Gastrocnemius medialis (tissue), 4 donors: ENCODE measurements at places on chromosomes 16 and 17.

GRCh38 chr17:19744922-19745757 lies 3.0 kb downstream of the ALDH3A1 start:
- peak; percentile 71 for DNase-seq

DNA sequence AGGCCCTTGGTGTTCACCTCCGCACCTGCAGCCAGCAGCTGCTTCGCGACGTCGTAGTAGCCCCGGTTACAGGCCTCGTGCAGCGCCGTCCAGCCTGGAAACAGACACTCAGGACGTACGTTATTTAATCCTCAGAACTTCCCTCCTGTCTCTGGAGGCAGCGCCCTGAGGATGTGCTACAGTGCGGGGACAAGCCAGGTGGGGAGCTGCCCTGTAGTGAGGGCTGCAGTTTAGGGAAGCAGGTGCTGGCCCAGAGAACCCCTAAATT lies 71.0 kb downstream of the ZNF778 start:
- DNase-seq: no peak

- no peak for DNase-seq
Measured at GRCh38 chr17:28136923-28137322, 94.4 kb downstream of the NLK start.

GRCh38 chr17:68768804-68769203 lies 167.6 kb upstream of the FAM20A start:
- DNase-seq: no peak

GRCh38 chr16:11242658-11243057 lies 13.3 kb downstream of the SOCS1 start:
- DNase-seq: no peak

DNA sequence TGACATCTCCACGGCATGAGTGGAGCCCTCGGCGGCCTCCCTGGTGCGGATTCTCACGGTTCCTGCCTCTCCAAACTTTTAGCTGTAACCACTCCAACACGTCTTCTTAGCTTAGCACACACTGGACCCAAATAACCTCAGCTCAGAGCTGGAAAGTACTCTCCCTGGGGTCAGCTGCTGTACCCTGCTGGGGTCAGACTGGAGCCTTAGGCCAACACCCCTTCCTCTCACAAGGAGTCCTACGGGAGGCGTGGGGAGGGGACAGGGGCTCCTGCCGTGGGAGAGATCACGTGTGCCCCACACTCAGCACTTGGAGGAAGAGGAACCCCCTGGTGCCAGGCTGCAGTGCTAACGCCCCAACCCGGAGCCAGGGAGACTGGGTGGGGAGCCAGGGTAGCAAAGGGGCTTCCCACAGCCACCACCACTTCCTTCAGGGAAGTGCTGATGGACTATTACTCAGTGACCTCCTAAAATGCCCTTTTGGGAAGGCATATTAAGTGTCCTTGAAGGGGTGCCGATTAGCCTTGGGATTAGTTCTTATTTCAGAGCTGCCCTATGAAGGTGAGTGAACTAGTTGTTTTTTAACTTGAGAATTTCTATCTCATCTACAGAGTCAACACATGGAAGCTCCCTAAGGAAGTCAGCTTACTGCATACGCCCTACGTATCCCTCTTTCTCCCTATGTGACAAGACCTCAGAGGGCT lies 124.0 kb downstream of the HIC1 start:
- peak; percentile 23 for DNase-seq

DNA sequence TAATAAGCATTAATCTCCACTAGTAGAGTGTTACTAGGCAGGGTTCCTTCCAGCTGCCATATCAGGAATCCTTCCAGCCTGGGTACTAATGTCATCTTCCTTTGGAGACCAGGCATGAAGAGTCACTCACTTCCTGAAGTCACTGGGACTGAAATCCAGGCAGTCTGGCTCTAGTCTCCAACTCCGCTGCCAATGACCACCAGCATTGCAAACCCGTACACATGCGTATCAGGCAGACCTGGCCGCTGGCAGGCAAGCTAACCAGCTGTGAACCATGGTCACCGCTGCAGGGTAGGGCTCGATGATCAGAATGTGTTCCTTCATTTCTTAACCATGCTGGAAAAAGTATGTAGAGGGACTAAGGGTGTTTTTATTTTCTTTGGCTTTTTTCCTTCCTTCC lies 255.5 kb downstream of the CDH13 start:
- peak; percentile 22 for DNase-seq
